ENCODE measurements at places on chromosomes 3 and 15. TPM values are rescaled to one million over a fixed set of nuclear protein-coding genes. Genes with fewer than 3 reads are reported as not detected.

DNA sequence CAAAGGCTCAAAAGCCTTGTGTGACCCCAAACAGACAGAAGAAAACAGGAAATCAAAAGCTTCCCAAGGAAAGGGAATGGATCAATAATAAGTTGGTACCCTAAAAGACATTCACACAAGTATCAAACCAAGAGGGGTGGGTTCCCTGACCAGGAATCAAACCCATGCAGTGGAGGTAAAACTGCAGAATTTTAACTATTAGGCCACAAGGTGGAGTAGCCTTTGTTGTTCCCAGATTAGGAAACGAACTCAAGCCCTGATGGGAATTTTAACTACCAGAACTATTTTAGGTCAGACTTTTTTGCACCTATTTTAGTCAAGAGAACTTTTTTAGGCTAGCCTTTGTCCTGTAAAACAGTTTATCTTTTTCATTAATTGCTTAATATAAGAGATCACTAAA is 31.4 kb downstream of the SETMAR start:
- no peaks in the 10 kb centered on the region for H3K4me1 ChIP-seq
- no peaks in the 10 kb centered on the region for H3K27me3 ChIP-seq
- no peak overlapping the region for H3K27ac ChIP-seq

The UBA7 gene
- 6.7 TPM for total RNA-seq

The ISL2 gene
- total RNA-seq, result not detected

The MKRN2OS gene
- total RNA-seq, result not detected

The TGM4 gene
- not detected for total RNA-seq
